ENCODE measurements at places on chromosomes 16 and 17. TPM values are rescaled to one million over a fixed set of nuclear protein-coding genes. Genes with fewer than 3 reads are reported as not detected.

NOS2 gene
- 2.2 TPM for polyA plus RNA-seq

DNA sequence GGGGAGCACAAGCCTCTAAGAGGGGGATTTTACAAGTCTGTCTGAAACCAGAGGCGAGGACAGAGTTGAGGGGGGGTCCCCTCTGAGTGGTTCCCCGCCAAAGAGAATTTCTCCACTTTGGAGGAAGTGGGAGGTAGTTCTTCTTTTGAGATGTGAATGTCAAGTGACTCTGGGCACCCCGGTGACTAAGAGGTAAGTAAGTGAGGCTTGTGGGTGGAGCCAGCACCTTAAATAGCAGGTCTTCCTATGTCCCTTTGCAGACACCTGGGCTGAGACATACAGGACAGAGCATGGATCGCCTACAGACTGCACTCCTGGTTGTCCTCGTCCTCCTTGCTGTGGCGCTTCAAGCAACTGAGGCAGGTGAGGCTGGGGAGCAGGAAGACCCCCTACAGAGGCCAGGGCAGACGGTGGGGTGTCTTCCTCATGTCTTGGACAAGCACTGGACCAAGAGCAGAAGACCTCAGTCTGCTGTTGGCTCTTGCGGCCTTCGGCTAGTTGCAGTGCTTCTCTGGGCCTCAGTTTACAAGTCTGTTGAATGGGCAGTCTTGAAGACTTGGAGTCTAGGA, at the start of gene CCL22:
Gene CCL22 (plus strand): TSS at position 257 of the 569 bp plus-strand sequence. CDS start 34 bp downstream, at position 291.
- no peak for DNase-seq

GRCh38 chr17:1153795-1154546, 25.8 kb downstream of the ABR start:
- no peak for DNase-seq

SPNS2 gene
- 24.2 TPM for polyA plus RNA-seq

SMPD3 gene
- 2.7 TPM for polyA plus RNA-seq

- no peak for DNase-seq
Measured at GRCh38 chr17:47956791-47957590, 692 bp downstream of the PRR15L start.

DNA sequence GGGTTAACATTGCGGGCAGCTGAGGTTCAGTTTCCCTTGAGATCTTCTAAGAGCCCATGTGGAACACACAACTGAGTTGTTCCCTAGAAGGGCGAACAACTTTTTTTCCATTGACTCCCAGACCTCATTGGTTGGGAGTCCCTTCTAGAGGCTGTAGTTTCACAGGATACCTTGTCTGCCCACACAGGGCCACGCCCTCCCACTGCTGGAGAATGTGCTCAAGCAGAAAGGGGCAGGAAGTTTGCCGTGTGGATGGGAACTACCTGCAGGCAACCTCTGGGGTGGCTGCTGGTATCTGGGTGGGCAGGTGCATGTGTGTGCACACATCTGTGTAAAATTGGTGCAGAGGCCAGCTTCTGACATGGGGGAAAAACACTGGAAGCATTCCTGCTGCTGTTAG, 178.8 kb upstream of the PSMD7 start:
- no peak for DNase-seq

GRCh38 chr17:11144358-11145233, 96.4 kb upstream of the SHISA6 start:
- DNase-seq: no peak

YBX2 gene
- polyA plus RNA-seq: 1.3 TPM

DNA sequence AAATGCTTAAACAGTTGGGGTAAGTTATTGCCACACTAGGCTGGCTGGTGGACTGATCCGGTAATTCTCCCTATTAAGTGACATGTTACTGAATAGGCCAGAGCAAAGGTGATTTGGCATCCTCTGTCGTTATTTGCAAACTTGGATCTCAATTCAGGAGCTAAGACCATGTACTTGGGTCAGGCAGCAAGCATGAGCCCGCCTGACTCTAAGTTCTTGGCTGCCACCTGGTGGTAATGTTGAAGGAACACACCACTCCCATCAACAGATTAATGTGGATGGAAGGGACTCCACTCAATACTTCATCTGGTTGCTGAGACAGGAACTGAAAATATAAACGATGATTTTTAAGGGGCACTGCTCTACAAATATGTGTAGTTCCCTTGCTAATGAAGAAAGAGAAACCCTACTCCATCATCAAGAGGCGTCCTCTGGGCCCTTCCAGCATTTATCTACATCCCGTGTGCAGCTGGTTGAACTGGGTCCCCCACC, 70.8 kb downstream of the EMP2 start:
- DNase-seq: peak; percentile 84

NSMCE1 gene
- polyA plus RNA-seq: 70.6 TPM

GRCh38 chr17:48441231-48441711, 11.3 kb upstream of the SKAP1 start:
- DNase-seq: no peak

GRCh38 chr16:86075488-86075785, 176.5 kb downstream of the IRF8 start:
- peak; percentile 22 for DNase-seq

GRCh38 chr16:74729783-74730683, 29.4 kb upstream of the MLKL start:
- no peak for DNase-seq

- DNase-seq: no peak
Measured at GRCh38 chr17:29504711-29505110, 62.1 kb downstream of the ABHD15 start.

- DNase-seq: peak; percentile 51
Measured at GRCh38 chr17:33079201-33079600, 87.6 kb downstream of the SPACA3 start.

DNA sequence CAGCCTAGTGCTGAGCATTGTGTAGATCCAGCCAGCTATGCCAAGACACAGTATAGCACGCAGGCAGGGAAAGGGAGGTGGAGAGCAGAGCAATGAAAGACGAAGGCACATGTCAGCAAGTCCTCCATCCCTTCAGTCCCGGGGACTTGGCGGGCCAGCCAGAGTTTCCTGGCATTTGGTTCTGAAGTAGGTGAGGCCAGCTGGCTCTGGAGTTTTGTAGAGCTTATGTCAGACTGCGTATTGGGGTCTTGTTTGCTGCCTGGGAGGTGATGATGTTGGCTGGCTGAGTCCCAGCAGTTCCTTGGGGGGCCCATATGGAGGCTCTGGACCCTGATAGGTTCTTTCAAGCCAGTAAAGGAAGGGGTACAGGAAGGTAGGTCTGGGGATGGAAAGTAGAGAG, 55.7 kb upstream of the AKTIP start:
- DNase-seq: no peak
